Glutamatergic neuron (in vitro differentiated cells): ENCODE measurements at places on chromosomes 12 and 14.

GRCh38 chr12:114272605-114273004, 133.3 kb downstream of the TBX5 start:
- DNase-seq = no peak

- DNase-seq = no peak
Measured at GRCh38 chr12:79961411-79961810, 26.5 kb upstream of the PPP1R12A start.

GRCh38 chr14:94936401-94936892, 166.5 kb upstream of the GSC start:
- DNase-seq = peak; percentile 44

DNA sequence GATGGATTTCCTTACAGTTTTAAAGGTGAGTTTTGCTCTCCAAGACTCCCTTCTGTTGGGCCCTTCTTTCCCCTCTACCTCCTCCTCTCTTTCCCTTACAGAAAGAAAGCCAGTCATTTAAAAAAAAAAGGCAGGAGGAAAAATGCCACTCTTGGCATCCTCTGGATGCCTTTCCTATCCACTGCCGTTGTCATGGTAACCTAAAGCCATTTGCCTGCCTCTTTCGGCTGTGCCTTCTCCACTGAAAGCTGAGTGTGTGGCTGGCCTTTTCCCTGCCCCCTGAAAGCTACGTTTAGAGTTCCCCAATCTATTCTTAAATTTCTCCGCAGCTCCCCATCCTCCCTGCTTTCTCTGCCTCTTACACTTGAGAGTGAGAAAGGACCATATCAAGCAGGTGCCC, 67.1 kb downstream of the TUNAR start:
- DNase-seq = no peak

DNA sequence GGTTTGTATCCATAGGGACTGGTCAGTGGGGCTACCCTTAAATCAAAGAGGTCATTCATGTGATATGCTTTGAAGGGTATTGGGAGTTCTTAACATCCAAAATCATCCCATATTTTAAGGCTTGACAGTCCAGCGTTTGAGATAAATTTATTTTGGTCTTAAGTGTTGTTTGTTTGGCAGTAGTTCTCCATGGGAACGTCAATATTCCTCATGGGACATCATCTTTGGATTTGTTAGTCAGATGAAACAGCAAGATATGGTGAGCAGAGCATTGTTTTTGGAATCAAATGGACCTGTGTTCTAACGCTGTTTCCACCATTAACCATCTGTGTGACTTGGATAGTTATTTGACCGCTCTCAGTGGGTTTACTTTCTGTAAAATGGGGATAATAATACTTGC, 45.9 kb upstream of the GSG1 start:
- no peak for DNase-seq

DNA sequence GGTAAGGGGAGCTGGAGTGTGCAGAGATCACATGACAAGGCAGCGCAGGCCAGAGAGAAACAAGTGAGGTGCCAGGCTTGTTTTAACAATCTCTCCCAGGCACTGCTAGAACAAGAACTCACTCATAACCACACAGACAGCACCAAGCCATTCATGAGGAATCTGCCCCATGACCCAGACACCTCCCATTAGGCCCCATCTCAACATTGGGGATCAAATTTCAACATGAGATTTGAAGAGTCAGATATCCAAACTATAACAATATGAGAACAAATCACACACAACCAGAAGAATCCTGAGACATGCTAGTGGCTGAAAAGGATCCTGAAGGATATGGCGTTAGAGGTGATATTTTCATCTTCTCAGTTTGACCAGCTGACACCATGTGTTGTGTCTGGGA, 21.9 kb downstream of the OR6J1 start:
- no peak for DNase-seq

DNA sequence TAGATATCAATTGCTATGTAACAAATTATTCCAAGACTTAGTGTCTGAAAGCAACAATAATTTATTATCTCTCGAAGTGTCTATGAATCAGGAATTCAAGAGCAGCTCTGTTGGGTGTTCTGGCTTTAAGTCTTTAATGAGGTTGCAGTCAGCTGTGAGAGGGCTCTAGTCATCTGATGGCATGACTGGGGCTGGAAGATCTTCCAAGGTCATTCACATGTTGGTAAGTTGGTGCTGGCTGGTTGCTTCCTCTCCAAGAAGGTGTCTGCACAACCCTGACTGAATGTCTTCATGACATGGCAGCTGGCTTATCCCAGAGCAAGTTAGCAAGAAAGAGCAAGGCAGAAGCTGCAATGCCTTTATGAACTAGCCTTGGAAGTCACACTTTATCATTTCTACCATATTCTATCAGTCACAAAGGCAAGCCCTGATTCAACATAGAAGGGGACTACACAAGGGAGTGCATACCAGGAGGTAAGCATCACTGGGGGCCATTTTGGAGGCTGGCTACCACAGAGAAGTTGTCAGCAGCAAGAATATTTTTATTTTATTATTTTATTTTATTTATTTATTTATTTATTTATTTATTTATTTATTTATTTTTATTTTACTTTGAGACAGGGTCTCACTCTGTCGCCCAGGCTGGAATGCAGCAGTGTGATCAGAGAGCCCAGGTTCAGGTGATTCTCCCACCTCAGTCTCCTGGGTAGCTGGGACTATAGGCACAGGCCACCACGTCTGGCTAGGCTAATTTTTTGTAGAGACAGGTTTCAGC, 7.6 kb upstream of the SLC38A2 start:
- no peak for DNase-seq

DNA sequence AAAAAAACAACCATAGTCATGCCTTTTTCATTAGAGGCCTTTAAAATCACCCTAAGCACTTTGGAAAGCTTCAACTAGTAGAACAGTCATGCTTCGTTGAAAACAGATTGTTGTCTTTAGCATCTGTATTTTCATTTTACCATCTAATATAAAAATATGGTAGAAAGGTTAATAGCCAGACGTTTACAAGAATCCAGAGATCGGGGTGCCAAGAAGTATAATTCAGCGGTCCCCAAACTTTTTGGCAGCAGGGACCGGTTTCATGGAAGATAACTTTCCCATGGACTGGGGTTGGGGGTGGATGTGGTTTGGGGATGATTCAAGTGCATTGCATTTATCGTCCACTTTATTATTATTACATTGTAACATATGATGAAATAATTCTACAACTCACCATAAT, 138.4 kb downstream of the GLT1D1 start:
- no peak for DNase-seq

GRCh38 chr12:32140877-32141276, 34.2 kb downstream of the BICD1 start:
- DNase-seq = no peak

- no peak for DNase-seq
Measured at GRCh38 chr14:89844508-89844907, 110.0 kb downstream of the EFCAB11 start.

- no peak for DNase-seq
Measured at GRCh38 chr14:20706657-20707355, 18.2 kb downstream of the ANG start.

DNA sequence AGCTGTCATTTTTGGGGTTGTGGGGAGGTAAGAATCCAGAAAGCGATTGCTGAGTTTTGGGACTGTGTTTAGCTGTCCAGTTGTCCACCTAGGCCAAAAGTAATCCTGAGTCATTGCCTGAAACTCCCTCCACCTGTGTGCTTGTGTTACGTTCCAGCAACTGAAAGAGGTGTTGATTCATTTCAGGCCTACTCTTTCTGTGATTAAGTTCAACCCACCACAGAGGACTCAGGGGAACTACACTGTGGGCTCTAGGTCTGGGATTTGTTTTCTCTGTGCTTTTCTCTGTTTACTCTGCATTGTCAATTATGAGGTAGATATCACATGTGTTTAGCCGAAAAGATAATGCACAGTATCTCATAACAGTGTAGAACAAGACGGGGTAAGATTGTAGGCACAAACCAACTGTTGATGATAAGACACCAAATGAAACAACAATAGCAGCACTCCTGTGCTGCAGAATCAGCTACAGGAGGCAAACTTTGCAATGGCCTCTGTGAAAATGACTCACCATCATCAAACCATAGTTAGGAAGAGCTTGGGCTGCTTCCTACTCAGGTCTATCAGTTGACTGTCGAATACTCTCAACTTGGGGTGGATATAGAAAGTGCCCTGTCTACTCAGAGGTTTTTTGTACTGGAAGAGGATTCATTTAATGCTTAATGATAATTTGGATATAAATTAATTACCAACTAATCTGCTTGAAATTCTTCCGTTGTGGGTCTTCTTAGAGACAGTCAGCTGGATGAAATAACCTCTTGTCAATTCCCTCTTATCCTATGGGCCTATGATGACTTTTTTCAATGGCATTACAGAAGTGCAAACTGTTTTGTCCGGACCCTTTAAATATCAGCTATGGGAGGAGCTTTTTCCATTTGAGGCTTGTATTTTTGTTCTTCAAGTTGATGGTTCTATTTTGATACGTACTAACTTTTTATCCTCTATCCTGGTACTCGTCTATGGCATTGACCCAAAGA, 385.9 kb downstream of the BMP4 start:
- DNase-seq = no peak

DNA sequence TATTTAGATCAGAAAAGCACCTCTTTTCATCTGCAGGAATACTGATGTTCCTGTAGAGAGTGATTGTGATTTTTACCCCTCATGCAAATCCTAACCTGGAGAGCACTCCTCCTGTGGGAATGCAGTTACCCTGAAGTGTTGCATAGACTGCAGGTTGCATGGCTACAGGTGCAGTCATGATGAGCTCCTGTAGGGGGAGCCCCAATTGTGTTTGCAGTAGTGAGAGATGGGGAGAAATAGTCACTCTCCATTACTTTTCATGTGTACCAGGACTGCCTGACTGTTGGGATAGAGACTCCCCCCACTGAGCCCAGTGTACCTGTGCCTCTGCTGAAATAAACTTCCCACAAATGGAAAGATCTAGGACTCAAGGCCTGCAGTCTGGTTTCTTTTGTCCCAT, 1086.5 kb downstream of the SLC6A15 start:
- peak; percentile 79 for DNase-seq

- no peak for DNase-seq
Measured at GRCh38 chr14:61515436-61516117, 179.7 kb upstream of the HIF1A start.

GRCh38 chr12:47901718-47902093, 3.1 kb downstream of the VDR start:
- DNase-seq = no peak

DNA sequence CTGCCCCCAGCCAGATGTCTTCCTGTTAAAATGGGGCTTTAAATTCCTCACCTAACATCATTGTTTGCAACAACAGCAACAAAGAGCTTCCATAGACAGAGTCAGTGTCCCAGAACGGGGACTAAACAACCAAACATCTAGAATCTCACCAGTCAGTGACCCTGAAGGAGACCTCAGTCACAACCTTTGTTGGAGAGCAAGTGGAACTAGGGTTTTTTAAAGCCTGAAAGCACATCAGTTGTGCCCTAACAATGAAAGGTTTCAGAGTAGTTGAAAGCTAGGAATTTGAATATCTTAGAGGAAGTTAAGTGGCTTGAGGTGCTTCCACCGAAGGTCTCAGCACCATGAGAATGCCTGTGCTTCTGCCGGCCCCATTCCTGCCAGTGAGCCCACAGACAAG, 5.0 kb upstream of the ALDH2 start:
- no peak for DNase-seq

DNA sequence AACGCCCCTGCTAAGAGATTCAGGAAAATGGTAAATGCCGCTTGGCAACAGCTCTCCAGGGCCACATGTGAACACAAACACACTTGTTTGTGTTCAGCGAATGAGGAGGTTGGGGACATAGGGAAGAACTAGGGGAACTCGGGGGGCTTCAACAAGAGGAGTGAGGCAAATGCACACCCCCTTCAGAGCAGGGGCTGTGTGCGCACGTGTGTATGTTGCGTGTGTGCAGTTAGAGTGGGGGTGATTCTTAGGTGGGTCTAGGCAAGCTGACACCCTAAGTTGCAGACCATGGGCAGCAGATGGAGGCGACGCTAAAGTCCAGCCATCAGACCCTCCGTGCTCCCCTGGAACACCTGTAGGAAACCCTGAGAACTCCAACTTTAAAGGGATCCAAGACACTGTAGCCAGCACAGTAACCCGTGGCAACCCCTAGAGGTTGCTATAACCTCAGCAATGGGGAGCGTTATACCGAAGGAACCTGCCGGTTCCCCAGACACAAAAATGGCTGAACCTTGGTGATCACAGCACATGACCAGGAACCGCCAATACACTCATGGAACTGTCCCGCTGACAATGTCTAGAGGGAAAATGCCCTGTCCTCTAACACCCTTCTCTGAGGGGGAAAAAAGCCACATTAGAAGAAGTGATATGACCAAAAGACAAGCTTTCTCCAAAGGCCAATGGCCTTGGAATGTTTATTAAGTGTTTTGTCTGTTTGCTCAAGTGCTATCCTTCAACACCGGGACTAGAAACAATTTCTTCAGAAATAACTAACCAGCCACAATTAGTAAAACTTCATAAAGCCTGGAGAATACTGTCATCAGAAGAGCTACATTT, 86.5 kb upstream of the CEP83 start:
- DNase-seq = peak; percentile 54

DNA sequence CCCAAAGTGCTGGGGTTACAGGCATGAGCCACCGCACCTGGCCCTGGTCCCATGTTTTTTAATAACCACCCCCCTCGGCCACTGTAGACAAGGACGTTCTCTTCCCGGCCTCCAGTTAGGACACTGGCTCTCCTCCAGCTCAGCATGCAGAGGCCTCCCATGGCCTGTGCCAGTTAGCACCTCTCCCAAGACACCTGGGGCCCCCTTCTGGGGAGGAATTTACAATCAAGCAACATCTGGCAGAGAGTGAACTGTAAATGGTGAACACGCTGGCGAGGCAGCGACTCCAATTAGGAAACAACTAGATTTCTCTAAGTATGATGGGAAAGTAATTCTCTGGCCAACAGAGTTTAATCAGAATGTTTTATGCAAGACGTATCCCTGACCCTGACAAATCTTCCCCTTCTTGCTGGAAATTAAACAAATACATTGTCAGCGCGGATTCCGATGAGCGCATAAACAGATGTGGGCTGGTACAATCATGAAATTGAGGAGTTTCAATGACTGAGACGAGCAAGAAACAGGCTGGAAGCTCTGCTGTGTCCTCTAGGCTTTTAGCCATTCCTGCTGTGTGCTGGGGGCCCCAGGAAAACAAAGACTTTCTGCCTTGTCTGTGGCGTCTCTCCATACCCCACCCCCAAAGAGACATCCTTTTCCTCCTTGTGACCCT, 61.7 kb upstream of the DLK1 start:
- no peak for DNase-seq

DNA sequence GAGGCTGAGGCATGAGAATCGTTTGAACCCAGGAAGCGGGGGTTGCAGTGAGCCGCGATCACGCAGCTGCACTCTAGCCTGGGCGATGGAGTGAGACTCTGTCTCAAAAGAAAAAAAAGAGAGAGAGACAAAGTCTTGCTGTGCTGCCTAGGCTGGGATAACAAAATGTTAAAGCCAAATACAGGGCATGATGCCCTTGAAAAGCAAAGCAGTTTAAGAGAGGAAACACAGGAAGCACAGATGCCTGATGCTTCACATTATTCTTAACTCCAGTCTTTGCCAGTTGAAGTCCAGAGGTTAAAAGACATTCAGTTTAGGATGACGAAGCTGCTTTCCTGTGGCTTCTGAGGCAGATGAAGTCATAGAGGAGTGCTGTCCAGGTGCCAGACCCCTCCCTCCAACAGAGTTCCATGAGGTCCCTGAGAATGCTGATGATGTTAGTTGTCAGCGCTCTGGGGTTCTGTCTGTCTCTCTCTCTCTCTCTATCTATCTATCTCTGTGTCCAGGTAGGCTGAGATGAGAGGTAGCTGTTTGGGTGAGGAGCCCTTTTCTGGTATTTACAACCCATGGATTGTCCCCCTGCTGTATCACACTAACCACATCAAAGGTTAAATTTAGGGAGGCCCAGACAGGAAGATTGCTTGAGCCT, 4.9 kb upstream of the MRPL52 start:
- no peak for DNase-seq

GRCh38 chr12:112924986-112925385, 13.3 kb upstream of the OAS3 start:
- no peak for DNase-seq
